ENCODE measurements at places on chromosomes 2 and 18.

DNA sequence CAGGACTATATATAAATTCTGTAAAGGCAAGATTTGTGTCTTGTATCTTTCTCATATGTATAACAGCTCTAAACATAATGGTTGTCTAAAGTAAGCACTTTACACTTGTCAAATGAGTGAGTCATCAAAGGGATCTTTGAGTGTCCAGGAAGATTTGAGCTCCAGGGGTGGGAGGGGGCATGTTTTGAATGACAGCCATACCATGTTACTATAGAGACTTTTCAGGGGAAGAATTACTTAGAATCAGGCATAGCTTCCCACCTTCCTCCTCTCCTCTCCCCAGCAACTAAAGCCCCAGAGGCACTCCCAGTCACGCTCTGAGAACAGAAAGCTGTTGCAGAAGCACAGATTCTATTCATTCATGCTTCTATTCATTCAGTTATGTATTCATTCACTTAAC is 65.8 kb upstream of the ALK start:
- DNase-seq = no peak

GRCh38 chr2:99911736-99912135 is 230.7 kb downstream of the AFF3 start:
- no peak for DNase-seq

GRCh38 chr2:26630669-26631360 is 10.4 kb downstream of the CIB4 start:
- DNase-seq = no peak

DNA sequence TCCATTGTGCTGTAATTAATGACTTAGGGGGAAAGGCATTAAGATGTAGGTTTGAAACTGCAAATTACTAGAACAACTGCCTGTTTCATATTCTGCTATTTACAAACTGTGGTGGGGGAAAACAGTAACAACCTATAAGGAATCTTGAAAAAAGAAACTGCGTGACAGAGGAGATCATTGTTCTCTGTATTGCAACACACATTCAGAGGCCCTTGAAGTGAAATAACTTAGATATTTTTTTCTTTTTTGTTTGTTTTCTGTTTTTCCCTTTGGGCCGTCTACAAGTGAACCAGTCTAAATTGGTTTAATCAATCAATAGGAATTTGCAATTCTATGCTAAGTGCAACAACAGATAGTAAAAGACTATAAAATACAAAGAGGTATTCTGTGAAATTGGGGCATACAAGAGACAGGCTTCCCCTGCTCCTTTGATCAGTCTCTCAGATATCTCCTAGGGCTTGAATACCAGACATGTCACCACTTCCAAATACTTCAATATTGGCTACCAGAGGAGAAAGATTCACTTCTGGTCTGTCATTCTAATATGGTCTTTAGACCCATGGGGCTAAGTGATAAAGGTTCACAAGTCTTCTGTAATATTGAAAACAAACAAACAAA is 2055.1 kb upstream of the CELF4 start:
- no peak for DNase-seq

DNA sequence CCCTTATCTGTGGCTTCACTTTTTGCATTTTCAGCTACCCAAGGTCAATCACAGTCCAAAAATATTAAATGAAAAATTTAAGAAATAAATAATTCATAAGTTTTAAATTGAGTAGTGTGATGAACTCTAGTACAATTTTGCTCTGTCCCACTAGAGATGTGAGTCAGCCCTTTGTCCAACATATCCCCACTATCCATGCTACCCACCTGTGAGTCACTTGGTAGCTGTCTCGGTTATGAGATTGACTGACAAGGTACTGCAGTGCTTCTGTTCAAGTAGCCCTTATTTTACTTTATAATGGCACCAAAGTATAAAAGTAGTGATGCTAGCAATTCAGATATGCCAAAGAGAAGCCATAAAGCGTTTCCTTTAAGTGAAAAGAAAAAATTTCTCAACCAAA is 28.8 kb downstream of the ADCY3 start:
- DNase-seq = no peak

DNA sequence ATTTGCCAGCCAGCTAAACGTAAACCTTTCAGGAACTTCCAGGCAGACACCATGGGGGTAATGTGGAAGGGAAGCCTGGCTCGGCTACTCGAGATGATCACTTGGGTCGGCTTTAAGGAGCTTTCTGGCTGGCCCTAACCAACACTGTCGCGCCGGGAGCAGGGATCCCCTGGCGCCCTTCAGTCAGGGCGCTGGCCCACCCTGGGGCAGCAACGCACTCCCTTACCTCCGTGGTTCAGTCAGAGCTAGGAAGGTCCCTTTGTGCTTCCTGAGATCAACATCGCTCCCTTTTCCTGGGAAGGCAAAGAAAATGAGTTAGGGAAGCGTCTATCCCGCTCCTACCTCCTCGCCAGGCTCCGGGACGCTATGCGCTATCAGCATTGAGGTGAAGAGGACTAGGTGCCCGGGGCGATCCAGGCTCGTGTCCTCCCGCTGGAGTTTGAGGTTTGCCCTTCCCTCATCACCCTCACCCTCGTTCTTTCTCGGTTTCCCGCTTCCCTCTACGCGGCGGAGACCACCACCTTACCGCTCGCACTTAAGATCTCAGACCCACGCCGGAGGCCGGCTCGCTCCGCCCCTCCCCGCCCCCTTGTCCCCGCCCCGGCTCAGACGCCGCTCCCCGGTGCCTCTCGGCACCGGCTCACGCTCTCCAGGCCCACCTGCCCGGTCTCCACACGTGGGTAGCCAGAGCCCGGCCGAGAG is 449 bp upstream of the ATRAID start:
- DNase-seq = no peak

- DNase-seq = no peak
Observed at GRCh38 chr2:37506407-37507050, 162.1 kb downstream of the QPCT start.

- no peak for DNase-seq
Observed at GRCh38 chr2:105919826-105920225, 175.1 kb downstream of the NCK2 start.

GRCh38 chr2:151669585-151670081 is 64.6 kb downstream of the NEB start:
- DNase-seq = no peak

- DNase-seq = no peak
Observed at GRCh38 chr2:26008851-26009566, 24.9 kb upstream of the RAB10 start.

DNA sequence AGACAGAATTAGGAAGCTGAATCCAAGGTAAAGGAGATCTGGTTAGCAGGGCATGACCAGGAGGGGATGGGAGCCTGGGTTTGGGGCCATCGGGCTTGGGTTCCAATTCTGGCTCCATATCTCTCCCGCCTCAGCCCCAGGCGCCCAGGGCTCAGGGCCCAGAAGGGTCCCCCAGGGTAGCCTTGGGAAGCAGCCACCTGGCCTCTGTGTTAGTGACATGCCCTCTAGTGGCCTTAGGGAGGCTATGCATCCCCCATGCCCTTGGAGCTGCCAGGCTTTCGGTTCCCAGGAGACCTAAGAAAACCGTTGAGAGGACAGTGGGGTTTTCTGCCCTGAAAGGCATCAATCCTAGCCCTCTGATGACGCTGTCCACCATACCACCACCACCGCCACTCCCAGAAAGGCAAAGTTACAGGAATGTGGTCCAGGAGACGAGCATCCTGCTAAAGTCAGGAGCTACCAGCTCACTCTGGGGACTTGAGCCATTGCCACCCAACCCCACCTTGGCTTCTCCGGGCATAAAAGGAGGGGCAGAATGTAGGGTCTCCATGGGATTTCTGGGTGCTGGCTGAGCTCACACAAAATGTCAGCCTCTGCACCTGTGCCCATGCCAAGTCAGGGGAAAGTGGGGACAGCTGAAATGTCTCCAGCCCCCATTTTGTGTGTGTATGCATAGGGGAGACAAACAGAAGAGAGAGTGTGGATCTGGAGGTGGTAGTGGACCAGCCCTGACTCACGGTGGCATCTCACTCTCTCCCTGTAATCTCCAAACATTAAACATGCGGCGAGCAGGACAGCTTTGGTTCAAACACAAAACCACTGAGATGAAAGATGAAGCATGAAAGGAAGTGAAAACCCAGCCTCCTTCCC is 56.5 kb downstream of the EMX1 start:
- DNase-seq = peak; percentile 12

GRCh38 chr2:9968553-9969497 is 17.3 kb downstream of the GRHL1 start:
- no peak for DNase-seq

- no peak for DNase-seq
Observed at GRCh38 chr2:133438848-133439564, 129.3 kb downstream of the NCKAP5 start.

DNA sequence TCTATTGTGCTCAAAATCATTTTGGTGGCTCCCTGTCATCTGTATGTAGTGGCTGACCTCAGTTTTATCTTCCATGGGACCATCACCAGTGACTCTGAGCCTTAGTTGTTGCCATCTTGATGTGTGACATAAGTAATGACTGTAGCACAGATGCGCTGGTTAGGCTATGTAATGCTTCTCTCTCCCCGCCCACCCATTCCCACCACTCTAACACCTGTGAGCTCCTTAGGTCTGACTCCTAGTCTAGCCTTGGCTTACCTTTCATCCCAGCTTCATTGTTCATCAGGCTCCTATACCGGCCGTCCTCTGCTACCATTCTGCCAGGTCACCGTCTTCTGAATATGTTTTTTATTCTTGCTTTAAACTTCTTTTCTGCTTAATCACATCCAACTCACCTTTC is 17.2 kb downstream of the MYO1B start:
- no peak for DNase-seq

DNA sequence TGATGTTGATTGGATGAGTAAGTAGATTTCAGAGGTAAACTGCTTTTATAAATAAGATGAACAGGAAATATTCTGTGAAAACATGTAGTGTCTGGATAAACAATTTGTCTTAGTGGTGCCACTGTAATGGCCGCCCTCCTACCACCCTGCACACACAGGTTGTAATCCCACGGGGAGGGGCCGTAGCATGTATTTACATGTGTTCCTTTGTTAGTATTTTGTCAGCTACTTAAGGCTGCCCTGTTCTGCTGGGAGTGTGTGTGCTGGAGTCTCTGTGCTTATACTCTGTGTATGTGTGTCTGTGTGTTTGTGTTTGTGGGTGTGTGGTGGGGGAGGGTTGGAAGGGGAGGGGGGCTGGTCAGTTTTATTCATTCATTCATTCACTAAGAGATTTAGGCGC is 5.1 kb downstream of the TSHZ1 start:
- DNase-seq = no peak

DNA sequence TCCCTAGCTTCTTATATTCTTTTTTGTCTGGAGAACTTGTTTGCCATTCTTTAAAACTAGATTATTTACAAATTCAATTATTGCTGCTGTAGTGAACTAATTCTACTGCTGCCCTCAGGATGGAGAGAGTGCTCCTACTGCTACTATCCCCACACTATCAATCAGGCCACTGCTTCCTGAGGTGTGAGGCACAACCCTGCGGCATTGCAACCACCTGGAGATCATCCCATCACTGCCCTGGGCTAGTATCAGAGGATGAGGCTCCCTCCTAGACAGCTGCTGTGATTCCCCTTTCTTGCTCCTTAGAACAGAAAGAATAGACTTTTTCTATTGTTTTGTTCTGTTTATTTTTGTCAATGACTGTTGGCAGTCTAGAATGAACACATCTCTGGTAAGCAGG is 146.6 kb downstream of the CDH19 start:
- no peak for DNase-seq

- DNase-seq = no peak
Observed at GRCh38 chr2:241821460-241822263, 12.7 kb downstream of the NEU4 start.

DNA sequence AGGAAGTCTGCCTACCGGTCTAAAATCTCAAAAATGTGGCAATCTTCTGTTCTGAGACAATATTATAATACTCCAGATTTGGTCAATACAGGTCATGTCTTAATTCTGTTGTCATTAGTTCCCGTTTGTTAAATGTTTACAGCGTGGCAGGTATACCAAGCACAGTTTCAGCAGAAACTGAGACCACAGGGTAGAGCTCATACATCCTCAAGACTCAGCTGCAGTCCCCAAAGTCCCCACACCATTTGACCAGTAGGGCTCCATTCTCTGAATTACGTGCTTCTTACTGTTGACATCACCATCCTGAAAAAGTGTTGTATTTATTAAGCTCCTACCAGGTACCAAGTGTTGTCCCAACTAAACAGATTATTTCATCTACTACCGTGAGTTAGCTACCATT is 157.1 kb downstream of the MC4R start:
- DNase-seq = no peak

GRCh38 chr2:102597788-102598187 is 21.6 kb upstream of the SLC9A2 start:
- no peak for DNase-seq

DNA sequence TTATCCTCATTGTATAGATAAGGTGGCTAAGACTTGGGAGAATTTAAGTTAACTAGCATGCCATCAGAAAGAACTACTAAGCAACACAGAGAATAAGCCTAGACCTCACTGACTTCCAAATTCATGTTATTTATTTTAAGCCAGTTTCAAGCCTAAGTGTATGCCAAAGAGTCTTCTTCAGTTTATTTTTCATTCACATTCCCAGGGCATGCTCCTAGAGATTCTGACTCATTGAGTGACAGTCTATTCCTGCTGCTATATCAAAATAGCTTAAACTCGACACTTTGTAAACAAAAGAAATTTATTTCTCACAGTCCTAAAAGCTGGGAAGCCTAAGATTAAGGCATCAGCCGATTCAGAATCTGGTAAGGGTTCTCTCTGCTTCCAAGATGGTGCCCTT is 467.1 kb downstream of the MBD2 start:
- DNase-seq = no peak

GRCh38 chr2:105179469-105180372 is 61.8 kb upstream of the GPR45 start:
- no peak for DNase-seq

DNA sequence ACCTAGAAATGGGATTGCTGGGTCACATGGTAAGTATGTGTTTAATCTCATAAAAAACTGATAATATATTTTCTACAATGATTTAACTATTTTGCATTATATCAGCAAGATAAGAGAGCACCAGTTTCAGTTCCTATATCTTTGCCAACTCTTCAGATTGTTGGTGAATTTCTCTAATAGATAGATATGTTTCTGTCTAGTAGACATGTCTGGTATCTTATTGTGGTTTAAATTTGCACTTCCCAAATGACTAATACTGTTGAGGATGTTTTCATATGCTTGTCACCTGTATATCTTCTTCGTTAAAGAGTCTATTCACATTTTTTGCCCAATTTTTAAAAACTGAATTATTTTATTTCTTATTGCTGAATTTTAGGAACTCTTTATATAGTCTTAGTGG is 113.8 kb upstream of the UXS1 start:
- DNase-seq = no peak

DNA sequence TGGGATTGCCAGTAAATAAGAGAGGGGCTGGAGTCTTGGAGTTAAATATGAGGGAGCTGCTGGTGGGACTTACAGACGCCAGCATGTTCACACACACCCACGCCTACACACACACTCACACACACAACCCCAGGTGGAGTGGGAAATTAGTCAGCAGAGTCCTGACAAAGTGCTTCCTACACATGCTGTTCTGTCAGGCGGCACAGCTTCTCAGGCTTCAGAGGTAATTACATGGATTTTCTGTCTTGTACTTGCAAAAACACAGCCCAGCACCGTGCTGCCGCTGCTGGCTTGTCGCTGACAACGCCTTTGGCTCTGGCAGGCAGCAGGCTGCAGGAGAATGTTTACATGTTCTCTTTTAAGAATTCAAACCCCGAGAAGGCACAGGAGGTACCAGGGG is 1186.3 kb upstream of the CELF4 start:
- no peak for DNase-seq
